Activated CD4-positive, alpha-beta memory T cell treated with anti-CD3 and anti-CD28 coated beads for 36 hours (primary cell): ENCODE measurements at places on chromosomes 4 and X. TPM values are rescaled to one million over a fixed set of nuclear protein-coding genes. Genes with fewer than 3 reads are reported as not detected.
A peak's percentile ranks its signal among the peaks of the same experiment; 100 is the strongest.

DNA sequence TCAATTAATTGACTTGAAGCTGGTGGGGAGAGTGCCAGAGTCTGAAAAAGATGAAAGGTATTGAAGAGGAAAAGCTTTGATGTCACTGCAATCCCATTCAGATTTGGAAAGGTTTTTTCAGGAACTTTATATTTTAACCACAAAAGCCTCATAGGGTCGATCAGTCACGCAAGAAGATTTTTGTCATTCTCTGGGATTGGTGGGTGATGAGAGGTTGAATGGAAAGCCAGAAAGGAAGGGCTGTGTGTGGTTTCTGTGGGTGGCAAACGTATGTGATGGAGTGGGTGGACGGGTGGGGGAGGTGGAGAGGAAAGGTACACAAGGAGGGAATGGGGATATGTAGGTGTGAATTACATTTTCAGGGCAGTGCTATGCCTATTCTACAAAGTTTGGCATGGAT, 173.8 kb upstream of the SCML1 start:
- DNase-seq = peak; percentile 25
- H3K4me3 ChIP-seq = no peak overlapping the region
- H3K27ac ChIP-seq = peak overlapping the region; percentile 30
- H3K36me3 ChIP-seq = no peaks in the 10 kb centered on the region

GRCh38 chr4:94534401-94535312, 82.9 kb downstream of the PDLIM5 start:
- H3K27ac ChIP-seq = no peak overlapping the region
- DNase-seq = no peak
- H3K36me3 ChIP-seq = no peaks in the 10 kb centered on the region
- no peaks in the 10 kb centered on the region for H3K27me3 ChIP-seq

DNA sequence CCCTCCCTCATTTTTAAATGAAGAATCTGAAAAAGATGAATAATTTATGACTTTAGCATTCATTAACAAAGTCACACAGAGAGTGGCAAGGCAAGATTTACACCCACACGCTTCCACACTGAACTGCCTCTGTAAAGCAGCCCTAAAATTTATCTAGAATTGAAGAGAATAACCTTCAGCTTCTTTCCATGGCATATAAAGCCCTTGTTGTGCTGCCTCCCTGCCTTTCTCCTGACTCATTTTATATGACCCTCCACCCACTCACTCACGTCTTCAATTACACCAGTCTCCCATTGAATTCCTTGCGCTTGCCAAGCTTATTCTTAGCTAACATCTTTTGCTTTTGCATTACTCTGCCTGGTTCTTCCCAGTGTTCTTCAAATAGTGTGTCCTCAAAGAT, 2649.3 kb downstream of the PCDH7 start:
- no peak overlapping the region for H3K27ac ChIP-seq
- no peaks in the 10 kb centered on the region for H3K27me3 ChIP-seq
- DNase-seq = no peak
- H3K4me3 ChIP-seq = no peak overlapping the region

DNA sequence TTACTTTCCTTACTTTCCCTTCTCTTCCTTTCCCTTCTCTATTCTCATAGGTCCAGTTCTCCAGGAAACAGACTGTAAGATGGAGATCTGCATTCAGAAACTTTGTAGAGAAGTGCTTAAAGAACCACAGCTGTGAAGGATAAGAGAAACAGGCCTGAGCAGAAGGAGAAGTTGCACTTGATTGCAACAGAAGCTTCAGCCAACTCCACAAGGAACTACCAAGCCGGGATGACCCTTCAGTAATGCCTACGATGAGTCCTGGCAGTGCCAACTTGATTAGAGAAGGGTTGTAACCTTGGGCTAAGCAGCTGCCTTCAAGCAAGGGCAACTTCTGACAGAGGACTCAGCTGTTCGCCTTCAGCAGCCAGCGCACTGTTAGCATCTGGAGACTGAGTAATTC, 413.3 kb upstream of the RASGEF1B start:
- H3K27ac ChIP-seq = no peak overlapping the region
- no peak for DNase-seq
- peaks cover 4% of the 10 kb centered on the region for H3K4me1 ChIP-seq
- H3K27me3 ChIP-seq = peaks cover 13% of the 10 kb centered on the region
- no peaks in the 10 kb centered on the region for H3K36me3 ChIP-seq

The DUSP21 gene
- total RNA-seq = not detected

The PHOX2B gene
- total RNA-seq = not detected

The TCEAL9 gene
- 2.3 TPM for total RNA-seq
